NCI-H2171 (cell line): ENCODE measurements at places on chromosomes 13 and 19.

DNA sequence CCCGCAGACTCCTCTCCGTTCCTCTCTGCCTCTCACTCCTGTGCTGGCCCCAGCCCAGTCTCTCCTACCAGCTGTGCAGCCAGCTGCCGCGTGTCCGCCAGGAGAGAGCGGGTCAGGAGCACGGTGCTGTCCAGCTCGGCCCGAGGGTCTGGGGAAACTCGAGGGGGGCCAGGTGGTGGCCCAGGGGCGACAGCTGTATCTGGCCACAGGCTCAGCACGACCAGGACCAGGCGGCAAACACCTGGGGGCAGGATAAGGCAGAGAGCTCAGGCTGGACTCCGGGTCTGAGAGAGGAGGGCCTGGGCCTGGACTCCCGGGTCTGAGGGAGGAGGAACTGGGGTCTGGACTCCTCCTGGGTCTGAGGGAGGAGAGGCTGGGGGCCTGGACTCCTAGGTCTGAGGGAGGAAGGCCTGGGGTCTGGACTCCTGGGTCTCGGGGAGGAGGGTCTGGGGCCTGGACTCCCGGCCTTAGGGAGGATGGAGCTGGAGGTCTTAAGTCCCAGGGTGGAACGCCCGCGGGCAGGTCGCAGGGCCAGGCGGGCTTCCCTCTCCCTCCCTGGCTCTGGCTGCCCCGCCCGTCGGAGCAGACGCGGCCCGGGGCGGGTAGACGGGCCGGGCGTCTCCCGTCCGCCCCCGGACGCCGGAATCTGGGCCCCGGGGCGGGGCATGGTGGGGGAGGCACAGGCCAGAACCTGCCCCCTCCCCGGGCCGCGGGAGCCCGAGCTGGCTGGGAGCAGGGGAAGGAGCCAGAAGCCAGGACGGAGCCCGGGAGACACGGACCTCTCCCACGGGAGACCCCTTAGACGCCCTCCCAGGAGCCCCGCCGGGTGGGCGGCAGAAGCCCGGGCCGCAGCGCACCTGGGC is 1.3 kb downstream of the IL11 start:
- no peak for DNase-seq

- no peak for DNase-seq
Observed at GRCh38 chr13:26747706-26748105, 12.9 kb downstream of the GPR12 start.

- DNase-seq: no peak
Observed at GRCh38 chr13:19845758-19846157, 17.7 kb downstream of the ZMYM5 start.

DNA sequence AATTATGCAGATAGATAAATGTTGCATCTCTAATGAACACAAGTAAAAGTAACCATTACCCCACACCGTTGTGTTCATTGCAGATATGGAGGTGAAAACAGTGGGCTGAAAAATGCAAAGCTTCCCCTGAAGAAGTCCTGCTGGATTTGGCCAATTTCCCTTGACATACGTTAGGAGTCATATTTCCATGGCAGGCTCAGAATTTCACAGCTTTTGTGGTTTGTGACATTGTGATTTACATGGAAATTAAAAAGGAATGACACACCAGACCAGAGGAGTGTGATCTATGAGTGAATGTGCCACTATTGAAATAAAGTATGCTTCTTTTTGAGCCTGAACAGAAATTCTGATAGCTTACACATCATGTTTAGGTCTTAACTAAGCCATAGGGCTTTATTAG is 221.1 kb upstream of the TMTC4 start:
- no peak for DNase-seq

GRCh38 chr19:49011194-49011593 is 5.7 kb downstream of the LHB start:
- no peak for DNase-seq

DNA sequence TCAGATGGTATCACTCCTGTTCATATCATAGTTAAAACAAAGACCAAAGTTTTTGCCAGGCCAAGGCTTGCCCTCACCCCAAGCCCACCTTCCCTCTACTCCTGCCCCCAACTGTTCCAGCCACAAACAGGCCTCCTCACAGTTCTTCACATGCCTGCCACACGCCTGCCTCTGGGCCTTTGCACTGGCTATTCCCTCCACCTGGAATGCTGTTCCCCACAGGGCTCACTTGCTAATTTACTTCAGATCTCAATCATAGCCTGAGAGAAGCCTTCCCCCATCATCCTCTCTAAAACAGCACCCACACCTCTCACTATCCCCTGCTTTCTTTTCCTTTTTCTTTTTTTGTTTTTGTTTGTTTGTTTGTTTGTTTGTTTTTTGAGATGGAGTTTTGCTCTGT is 4.9 kb upstream of the AXL start:
- DNase-seq: no peak

DNA sequence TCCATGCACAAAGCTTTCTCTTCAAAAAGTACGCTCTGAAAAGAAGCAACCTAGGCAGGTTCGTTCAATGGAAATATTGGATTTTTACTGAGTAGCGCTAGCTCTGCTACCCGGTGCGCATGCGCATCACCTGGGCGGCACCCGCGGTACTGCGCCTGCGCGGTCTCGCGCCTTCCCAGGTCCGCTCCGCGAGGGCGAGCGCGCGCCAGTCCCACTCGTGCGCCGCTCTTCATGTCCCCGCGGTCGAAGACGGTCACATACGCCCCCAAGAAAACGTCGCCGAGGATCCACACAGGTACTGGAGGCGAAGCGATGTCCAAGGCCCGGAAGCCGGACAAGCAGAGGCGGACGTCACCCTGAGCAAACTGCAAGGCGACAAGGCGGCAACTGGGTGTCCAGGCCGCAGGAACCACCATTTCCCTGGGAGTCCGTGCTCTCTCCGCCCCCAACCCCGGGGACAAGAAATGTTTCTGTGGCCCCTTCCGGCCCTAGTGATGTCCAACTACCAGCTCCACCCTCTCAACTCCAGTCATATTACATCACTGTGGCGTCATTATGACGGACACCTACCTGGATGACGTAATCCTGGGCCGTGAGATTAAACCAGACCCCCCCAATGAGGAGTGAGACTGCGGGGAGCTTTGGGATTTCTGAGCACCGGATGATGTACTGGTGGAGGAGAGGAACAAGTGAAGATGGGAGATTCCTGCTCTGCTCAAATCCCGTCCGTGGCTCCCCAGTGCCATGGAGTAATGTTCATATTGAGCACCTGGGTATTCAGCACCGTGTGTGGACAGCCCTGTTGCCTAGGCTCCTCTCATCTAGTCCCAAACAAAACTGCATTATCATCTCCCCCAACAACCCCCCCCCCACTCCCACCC is 4.8 kb upstream of the KCNC3 start:
- peak; percentile 70 for DNase-seq

GRCh38 chr19:589693-590395 is at the start of gene HCN2:
TSS of gene HCN2 (plus strand) at chr19:589881. CDS start at chr19:589946, 65 bp downstream.
- DNase-seq: no peak

- DNase-seq: no peak
Observed at GRCh38 chr13:44031555-44031954, 151.9 kb downstream of the LACC1 start.

- no peak for DNase-seq
Observed at GRCh38 chr13:33510350-33510970, 224.9 kb upstream of the STARD13 start.

DNA sequence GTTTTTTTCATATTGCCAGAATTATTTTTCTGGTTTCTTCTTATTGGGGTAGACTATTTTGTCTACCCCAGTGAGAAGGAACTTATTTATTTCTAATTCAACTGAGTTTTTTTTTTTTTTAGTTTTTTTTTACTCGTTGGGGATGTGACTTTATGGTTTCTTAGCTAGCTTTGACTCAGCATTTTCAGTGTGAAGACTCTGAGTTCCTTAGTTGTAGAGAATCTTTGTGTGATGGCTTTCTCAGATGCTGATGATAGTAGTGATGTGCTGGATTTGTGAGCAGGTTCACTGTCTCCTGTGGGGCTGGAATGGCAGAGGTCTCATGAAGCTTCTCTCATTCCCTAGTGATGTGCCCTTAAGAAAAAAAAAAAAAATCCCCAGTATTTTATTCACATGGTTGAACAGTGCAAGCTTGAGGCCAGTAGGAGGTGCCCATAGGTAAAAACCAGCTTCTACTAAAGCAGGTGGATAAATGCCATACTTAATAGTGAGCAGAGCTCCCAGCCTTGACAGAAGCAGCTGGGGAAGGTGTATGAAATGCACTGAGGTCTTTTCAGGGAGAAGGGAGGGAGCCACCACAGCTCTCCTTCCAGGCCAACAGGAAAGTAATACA is 106.2 kb upstream of the KLF5 start:
- no peak for DNase-seq

- DNase-seq: no peak
Observed at GRCh38 chr13:65843314-65843731, 1386.8 kb downstream of the PCDH9 start.

DNA sequence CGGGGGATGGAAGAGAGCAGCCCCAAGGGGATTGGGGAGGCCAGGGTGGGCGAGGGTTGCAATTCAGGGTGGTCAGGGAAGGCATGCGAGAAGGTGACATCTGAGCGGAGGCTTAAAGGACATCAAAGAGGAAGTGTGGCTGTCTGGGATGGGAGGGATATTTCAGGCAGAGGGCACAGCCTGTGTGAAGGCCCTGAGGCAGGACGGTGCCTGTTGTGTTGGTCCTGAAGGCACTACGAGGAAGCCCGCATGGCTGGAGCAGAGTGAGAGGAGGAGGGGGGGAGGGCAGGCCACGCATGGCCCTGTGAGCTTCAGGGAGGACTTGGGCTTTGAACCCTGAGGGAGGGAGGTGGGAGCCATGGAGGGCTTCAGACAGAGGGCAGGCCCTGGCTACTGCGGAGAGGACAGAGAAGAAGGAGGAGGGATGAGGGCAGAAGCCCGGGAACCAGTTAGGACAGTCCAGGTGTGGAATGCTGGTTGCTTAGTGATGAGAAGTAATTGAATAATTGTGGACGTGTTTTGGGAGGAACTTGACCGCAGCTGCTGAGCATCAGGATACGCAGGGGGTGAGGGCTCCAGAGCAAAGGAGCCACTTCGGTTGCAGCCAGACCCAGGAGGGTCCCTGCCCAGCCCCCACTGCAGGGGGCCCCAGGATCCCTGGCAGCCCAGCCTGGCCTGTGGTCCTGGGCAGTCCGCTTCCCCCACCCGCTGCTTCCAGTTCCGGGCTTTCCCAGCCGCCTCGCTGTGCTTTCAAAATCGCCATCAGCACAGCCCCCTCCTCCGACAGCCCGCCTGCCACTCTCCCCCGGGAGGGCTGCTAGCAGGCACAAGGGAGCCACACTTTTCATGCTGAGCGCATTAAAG is 6.2 kb downstream of the TLE6 start:
- DNase-seq: no peak

GRCh38 chr19:38899447-38900201 is at the start of the genes NFKBIB and SIRT2:
TSS of gene NFKBIB (plus strand) at chr19:38899969. CDS start at chr19:38900033, 64 bp downstream.
TSS of gene SIRT2 (minus strand) at chr19:38899618. CDS start at chr19:38899521, 97 bp downstream.
- peak; percentile 100 for DNase-seq

DNA sequence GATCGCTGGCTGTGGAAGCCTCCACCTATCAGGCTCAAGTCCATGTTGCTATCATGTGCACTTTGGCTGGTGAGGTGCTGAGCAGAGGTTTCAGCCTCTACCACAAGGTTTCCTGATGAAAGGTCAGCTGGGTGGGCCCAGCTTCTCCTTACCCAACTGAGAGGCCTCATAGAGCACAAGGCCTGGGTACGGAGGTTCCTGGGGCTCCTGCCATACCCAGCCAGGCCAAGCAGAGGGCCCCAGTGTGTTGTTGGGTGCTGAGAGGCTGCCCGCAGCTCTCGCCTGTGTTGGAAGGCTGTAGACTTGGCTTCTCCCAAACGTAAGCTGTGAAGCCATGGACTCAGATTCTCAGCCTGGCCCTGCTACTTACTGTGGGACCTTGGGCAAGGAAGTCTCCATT is 28.2 kb downstream of the ACTN4 start:
- no peak for DNase-seq

GRCh38 chr19:55809381-55810058 is 22.3 kb downstream of the NLRP11 start:
- peak; percentile 66 for DNase-seq
